Aorta (tissue), 5 donors: ENCODE measurements at places on chromosomes 2 and 18. TPM values are rescaled to one million over a fixed set of nuclear protein-coding genes. Genes with fewer than 3 reads are reported as not detected.

GRCh38 chr2:2183176-2183575 is 147.9 kb downstream of the MYT1L start:
- H3K4me1 ChIP-seq = no peaks in the 10 kb centered on the region
- no peak overlapping the region for H3K27ac ChIP-seq
- H3K4me3 ChIP-seq = no peak overlapping the region
- peaks cover 1% of the 10 kb centered on the region for H3K27me3 ChIP-seq
- no peak for DNase-seq

GRCh38 chr2:59276917-59277316 is 1035.8 kb upstream of the FANCL start:
- no peak for DNase-seq
- H3K4me1 ChIP-seq = no peaks in the 10 kb centered on the region
- no peak overlapping the region for H3K4me3 ChIP-seq
- no peaks in the 10 kb centered on the region for H3K36me3 ChIP-seq

GRCh38 chr2:183059561-183059960 is 19.0 kb upstream of the DUSP19 start:
- H3K4me1 ChIP-seq = peaks cover 1% of the 10 kb centered on the region
- no peak overlapping the region for H3K27ac ChIP-seq
- no peak overlapping the region for H3K4me3 ChIP-seq
- no peaks in the 10 kb centered on the region for H3K27me3 ChIP-seq

Gene MAL
- 1.2 TPM for total RNA-seq

Gene PSMG2
- total RNA-seq = 53.9 TPM
